ENCODE measurements at places on chromosomes 5 and 9.

- DNase-seq: no peak
Observed at GRCh38 chr5:82439750-82440445, 161.7 kb upstream of the RPS23 start.

DNA sequence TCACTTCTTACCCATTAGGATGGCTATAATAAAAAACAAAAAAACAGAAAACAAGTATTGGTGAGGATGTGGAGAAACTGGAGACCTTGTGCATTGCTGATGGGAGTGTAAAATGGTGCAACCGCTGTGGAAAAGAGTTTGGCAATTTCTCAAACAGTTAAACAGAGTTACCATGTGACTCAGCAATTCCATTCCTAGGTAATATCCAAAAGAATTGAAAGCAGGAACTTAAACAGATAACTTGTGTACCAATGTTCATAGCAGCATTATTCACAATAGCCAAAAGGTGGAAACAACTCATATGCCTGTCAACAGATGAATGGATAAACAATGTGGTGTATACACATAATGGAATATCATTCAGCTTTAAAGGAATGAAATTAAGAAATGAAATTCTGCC lies 28.9 kb downstream of the DCP2 start:
- no peak for DNase-seq

GRCh38 chr9:113476511-113476916 lies 13.0 kb downstream of the RGS3 start:
- DNase-seq: no peak

DNA sequence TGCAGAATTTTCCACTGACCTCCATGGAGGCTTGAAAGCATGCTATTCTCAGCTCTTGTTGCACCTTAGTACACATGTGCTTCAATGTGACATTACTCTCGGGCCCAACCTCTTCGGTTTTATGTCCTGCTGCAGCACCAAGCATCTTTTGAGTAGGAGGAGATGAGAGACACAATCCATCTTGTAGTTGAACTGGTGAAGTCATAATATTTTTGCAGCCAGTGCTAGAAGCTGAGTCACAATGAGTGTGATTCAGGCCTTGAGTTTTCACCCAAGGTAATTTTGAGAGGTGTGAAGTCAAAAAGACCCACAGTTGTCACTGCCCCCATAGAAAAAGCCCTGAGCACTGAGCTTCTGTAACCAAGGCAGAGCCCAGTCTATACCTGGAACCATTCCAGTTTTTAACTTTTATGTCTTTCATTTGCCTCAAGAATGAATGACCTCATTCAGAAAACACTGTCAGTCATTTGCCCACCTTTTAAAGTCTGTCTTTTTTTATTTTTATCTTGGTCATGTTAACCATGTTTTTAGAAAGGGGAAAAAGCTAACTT lies 117.7 kb downstream of the ZNF462 start:
- peak; percentile 48 for DNase-seq

DNA sequence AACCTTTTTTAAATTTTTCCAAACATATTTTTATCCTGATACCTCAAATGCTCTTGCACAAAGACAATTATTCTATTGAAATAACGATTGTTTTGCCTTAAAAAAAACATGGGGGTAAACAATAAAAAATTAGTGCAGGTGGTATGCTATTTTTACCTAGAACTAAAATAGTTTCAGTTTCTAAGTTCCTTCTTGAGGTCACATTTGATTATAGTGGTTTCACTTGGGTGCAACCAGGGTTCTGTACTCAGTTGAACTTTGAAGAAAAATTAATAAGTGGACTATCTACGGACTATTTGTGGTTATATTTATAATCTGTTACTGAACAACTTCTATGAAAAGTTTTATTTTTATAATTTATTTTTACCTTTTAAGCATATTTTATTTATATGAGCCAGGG lies 387.1 kb upstream of the IZUMO3 start:
- no peak for DNase-seq

DNA sequence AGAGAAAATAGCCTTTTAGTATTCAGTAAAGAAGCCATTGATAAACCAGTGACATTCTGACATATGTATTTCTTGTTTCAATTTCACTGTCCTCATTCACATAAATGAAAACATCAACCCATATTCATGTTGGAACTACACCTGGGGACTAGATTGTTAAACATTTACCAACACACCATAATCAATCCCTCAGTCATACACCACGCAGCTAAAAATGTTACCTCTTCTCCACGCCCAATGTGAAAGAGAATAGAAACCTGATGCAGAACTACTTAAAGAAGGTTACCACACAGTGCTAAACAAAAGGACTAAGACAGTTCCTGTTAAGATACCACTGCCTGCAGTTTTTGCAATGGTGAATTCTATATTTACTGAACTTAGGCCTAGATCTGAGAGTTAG lies 518.9 kb downstream of the PRELID2 start:
- peak; percentile 1 for DNase-seq

DNA sequence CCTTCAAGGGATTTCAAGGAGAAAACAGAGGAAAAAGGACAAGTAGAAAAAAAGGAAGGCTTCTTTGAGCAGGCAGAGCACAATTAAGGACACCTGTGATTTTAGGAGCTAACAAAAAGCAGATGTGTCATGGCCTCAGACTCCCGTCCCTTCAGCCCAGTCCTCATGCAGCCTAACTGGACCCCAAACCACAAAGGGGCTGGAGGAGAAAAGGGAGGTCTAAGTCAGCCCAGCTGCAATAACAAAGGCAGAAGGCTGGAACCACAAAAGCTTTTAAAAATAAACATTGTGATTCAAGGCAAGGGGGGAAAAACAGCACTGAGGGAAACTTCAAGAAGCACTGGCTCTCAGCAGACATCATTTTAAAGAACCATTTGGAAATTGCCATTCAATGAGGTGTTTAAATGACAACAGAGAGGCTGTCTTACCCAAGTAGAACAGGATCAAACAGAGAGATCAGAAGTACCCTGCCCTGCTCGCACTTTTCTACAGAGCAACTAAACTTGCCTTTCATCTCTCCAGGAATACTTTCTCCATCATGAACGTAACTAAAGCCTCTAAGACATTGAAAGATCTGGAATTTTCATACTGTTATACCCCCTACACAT lies 89.3 kb downstream of the SEMA5A start:
- no peak for DNase-seq

- no peak for DNase-seq
Observed at GRCh38 chr5:110909415-110909814, 162.1 kb upstream of the TSLP start.

GRCh38 chr5:74461251-74461650 lies 179.3 kb downstream of the ENC1 start:
- DNase-seq: no peak

DNA sequence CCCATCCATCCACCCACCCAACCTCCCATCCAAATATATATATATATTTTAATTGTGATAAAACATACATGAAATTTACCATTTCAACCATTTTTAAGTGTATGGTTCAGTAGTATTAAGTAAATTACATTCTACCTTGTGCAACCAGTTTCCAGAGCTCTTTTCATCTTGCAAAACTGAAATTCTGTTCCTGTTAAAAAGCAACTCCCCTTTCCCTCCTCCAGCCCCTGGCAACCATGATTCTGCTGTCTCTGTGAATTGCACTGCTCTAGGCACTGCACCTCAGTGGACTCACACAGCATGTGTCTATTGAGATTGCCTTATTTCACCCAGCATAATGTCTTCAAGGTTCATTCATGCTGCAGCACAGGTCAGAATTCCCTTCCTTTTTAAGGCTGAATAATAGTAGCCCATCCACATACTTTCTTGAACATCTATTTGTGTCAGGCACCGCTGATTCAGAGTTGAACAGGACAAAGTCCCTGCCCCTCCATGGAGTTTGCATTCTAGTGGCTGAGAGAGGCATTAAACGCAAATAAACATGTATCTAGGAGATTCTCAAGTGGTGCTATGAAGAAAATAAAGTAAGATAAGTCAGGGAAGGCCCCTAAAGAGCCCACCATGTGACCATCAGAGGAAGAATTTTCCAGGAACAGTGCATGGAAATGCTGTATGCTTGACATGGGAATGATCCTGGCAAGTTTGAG lies 24.0 kb downstream of the CSF1R start:
- no peak for DNase-seq

DNA sequence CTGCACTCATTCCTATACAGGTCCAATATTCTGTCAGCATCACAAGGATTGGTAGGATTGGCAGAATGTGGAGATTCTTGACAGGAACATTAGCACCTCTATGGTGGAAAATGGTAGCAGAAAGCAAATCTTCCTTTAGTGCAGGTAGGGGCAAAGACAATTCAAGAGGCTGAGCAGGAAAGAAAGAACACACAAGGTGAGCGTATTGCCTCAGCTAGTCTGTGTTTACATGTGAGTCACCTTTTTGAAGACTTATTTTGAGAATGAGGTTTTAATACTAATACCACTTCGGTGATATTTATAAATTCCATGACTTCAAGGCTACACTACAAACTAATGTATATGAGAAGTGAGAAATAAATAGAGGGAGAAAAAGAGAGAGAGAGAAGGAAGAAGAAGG lies 717.0 kb downstream of the BRINP1 start:
- DNase-seq: no peak

DNA sequence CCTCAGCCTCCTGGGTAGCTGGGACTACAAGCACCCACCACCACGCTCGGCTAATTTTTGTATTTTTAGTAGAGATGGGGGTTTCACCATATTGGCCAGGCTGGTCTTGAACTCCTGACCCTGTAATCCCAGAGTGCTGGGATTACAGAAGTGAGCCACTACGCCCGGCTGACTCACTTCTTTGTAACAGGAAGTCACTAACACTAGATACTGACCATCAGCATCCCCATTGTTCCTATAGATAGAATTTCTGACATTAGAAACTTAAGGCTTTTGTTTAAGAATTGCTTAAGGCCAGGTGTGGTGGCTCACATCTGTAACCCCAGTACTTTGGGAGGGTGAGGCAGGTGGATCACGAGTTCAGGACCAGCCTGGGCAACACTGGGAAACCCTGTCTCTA lies 42.2 kb downstream of the LEAP2 start:
- DNase-seq: no peak

DNA sequence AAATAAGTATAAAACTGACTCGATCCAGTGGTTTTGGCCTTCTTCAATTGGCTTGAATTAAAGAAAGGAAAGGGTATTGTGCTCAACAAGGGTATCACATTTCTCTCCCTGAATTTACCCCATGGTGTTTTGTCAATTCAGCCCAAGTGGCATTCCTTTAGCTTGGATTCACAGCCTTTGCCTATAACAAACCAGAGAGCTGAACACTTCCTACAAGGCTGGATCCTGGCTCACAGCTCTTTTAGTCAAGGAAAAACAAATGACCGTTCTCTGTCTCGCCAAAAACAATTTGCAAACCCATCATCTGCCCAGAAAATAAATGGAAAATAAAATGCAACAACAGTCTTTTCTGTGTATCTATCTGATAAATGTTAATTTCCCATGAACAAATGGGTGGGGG lies 5.7 kb downstream of the ZNF366 start:
- DNase-seq: no peak
